ENCODE measurements at places on chromosomes 3 and 15.

- DNase-seq: no peak
Observed at GRCh38 chr3:66036586-66037148, 2.1 kb downstream of the MAGI1 start.

GRCh38 chr15:74349241-74349778 is 18.1 kb downstream of the CYP11A1 start:
- DNase-seq: no peak

DNA sequence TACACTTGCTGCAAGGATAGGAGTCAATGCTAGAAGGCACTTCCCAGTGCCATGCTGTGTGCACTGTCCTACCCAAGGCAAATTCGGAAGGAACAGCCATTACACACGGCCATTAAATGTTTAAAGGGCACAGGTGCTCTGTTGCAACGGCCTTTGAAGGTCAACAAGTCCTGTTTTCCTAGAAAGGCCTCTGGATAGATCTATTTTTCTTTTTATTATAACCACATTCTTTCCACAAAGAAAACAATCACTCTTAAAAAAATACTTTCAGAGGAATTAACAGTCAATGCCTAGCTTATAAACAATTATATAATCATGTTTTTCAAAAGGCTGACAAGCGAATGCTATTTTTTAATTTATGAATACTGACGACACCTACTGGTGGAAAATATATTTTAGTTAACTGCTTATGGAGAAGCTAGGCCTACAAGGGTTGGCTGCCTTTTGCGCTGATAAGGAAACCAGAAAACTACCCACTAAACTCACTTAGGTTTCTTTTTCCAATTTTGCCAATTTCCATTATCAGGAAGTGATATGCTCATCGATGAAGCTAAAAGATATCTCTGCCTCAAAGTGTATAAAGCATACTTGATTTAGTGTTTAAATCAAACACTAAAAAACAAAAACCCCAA is 2.4 kb downstream of the ARHGEF3 start:
- peak; percentile 47 for DNase-seq

DNA sequence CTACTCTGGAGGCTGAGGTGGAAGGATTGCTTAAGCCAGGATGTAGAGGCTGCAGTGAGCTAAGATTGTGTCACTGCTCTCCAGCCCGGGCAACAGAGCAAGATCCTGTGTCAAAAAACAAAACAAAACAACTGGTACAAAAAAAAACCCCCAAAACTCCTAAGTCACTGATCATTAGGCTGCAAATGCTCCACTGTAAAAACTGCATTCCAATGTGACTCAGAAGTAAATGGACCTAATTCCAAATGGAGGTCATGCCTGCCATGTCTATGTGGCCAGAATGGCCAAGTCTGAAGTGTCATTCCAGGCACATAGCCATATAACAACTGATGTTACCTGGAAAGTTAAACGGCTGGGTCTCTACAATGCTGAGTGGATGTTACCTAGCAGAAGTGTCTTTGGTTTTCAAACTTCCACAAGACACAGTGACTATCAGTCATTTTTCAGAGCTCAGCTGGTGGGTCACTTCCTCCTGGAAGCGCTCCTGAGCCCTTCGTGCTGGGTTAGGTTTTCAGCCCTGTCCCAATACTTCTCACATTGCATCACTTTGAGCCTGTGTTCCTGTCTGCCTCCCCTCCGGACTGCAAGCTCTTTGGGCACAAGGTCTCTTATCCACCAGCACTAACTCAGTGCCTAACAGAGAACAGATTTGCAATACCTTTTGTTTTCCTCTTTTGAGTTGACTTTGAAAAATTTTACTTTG is 10.6 kb downstream of the FSTL1 start:
- no peak for DNase-seq

DNA sequence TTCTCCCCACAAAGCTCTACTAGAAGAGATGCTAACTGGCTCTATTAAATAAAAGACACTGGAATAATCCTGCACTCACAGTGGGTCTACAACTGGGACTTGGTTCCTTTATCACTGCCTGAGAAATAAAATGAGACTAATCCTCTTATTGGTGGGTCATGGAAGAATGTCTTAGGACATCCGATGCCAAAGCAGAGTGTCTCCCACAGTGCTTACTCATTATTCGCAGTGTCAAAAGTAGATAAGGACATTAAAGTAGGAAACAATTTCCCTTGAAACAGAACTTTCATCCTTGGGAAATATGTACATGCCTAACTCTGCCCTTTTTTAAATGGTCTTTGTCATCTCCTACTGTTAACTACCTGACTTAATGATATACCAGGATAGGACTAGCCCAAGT is 71.5 kb downstream of the GSK3B start:
- no peak for DNase-seq

DNA sequence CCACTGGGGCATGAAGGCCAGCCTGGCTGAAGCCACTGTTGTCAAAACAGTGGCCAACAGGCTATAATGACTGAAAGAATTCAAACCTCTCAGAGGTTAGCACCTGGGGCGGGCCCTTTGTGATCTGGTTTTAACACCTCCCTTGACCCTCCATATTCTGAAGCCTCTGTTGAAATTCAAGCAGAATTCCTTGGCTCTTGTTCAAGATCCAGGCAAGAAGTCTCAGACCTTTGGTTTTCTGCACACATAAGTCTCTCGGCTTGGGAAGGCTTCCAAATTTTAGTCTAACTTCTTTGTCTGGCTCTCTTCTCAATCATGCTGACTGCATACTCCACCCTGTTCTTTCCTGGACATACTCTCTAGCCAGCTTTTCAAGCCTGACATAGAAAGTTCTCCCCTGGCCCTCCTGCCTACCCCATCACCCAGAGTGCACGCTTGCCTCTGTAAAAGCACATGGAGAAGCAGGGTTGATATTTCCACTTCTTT is 144.5 kb downstream of the PDZRN3 start:
- no peak for DNase-seq

- no peak for DNase-seq
Observed at GRCh38 chr15:27268923-27269322, 297.9 kb downstream of the GABRG3 start.

DNA sequence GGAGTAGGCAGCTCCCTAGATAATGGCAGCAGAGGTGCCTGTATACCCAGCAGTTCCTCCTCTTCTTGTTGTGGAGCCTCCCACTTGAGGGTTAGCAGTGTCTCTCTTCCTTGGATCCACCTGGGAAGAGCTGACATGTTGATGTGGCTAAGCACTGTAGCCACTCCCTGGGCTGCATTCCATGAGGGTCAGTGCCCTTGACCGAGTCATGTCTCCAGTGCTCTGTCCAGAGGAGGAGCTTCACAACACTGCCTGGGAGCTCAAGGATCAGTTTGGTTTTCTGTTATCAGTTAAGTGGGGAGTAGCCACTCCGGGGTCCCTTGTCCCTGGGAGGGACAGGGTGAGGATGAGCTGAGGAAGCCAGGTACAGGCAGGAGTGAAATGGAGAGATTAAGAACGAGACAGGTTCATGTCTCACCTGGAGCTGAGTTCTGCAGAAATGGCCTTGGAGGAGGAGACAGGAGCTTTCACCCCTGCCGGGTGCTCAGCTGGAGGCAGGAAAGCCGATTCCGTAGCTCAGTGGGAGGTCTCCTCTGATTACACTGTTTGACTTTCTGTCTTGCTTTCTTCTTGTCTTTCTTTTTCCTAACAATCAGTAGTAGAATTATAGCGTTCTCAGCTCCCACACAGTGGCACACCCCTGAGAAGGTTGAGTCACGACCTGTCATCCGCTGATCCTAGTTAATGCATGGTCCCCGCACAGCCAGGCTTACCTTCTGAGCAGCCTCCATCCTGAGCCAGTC is 57.9 kb upstream of the SEC22A start:
- DNase-seq: no peak

DNA sequence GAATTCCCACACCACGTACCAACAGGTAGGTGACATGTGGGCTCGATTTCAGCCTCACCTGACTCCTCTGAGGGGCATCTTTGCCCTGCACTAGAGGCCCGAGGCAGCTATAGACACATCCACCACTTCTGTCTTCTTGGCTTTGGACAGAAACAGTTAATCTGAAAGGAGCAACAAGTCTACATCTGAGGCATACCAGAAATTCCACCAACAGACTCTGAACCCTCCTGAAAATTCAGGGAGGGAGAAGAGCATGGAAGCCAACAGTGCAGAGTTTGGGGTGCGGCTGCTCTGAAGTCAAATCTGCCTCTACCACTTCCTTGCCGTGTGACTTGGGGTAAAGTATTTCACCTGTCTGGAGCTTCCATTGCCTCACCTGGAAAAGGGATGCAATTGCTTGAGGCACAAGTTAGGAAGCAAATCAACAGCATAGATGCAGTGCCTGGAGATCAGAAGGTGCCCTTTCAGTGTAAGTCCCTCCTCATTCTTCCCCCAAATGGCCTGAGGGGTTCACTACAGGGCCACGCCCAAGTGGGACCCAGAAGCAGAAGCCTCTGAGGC is 119.8 kb downstream of the SHQ1 start:
- DNase-seq: no peak

GRCh38 chr3:42306499-42306898 is 40.5 kb upstream of the CCK start:
- no peak for DNase-seq
